ENCODE measurements at places on chromosomes 3 and 15. TPM values are rescaled to one million over a fixed set of nuclear protein-coding genes. Genes with fewer than 3 reads are reported as not detected.

ZBTB47 gene
- polyA plus RNA-seq = 82.4 TPM

RETNLB gene
- not detected for polyA plus RNA-seq

TNFSF10 gene
- polyA plus RNA-seq = 33.1 TPM

FBXW12 gene
- 1.5 TPM for polyA plus RNA-seq

CRYGS gene
- polyA plus RNA-seq = 1.4 TPM

LRRFIP2 gene
- polyA plus RNA-seq = 27.8 TPM

ARHGAP11A gene
- 1.1 TPM for polyA plus RNA-seq

DISP2 gene
- 0.56 TPM for polyA plus RNA-seq

Data from adipose tissue (tissue), 3 donors.